Activated CD8-positive, alpha-beta memory T cell treated with anti-CD3 and anti-CD28 coated beads, Interleukin-2, amount 50 U/mL, for 48 hours (primary cell): ENCODE measurements at places on chromosomes 11 and 22.

- DNase-seq = no peak
Measured at GRCh38 chr11:80371931-80372330, 931.1 kb upstream of the TENM4 start.

DNA sequence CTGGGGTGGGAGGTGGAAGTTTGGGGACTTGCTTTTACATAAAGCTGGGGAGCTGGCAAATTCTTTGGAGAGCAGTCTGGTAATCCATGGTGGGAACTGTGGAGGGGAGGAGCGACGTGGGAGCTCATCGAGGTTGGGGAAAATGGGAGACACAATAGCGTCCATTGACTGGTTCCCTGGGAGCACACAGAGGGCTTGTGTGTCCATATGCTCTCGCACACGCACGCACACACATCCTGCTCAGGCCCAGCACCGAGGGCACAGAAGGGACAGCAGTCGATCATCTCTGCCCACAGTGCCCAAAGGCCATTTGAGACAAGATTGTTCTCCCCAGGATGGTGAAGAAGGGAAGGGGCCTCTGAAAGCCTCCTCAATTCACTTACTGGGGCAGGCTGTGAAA, 53.7 kb downstream of the FBXO7 start:
- DNase-seq = no peak

DNA sequence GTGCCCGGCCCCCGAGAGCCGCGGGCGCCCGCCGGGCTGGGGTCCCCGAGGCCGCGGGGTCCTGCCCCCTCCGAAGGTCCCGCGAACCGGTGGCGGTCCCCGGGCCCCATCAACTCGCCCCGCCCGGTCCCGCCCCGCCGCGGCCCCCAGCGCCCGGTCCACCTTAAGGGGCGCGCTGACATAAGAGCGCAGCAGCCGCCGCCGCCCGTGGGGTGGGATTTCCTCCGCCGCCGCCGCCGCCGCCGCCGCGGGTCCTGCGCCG, at the start of gene ZDHHC8:
TSS of gene ZDHHC8 (plus strand) at position 208 of the 262 bp plus-strand sequence. CDS start 144 bp downstream, outside the sequence.
- DNase-seq = no peak

DNA sequence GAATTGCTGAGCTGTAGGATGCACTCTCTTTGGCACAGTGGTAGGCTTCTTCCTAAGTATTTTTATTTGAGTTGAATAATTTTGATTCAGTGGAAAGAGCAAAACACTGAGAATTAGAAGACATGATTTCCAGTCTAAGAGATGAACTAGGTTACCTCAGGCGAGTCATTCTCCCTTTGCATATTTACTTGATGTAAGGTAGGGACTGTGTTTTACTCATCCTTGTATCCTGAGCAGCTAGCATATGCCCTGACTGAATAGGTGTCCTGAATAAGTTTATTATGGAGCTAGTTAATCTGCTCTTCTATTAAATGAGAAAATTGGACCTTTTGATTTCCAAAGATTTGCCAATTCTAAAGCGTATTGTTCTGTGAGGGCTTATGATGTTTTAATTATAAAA, 50.7 kb downstream of the STIM1 start:
- no peak for DNase-seq

GRCh38 chr22:28333088-28333487, 346.6 kb downstream of the TTC28 start:
- DNase-seq = no peak

DNA sequence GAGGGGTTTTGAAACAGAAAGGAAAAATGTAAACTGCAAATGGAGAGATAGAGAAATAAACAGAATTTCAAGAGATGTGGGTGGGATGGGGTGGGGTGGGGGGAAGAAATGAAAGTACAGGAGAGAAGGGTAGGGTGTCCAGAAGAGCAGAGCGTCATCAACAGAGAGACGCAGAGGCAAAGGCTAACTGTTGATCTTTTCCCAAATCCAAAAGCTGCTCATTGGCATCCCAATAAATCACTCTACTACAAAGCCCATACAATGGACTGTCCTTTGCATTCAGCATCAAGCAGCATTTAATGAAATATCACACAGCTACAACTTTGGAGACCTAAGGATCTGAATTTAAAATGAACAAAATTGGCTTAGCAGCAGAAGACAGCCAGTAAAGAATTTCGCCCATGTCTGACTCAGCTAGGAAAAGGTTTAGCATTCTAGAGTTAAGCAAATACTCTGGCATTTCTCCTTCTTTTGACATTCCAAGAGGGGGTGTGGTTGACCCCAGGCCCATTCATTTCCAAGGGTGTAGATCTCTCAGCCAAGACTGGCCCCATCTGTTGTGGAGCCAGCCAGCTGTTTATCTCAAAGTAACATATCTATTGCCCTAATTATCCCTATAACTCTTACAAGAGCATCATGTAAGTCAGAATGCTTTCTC, 1.5 kb downstream of the RAB30 start:
- DNase-seq = no peak

GRCh38 chr11:130804306-130805076, 111.8 kb downstream of the SNX19 start:
- DNase-seq = no peak

DNA sequence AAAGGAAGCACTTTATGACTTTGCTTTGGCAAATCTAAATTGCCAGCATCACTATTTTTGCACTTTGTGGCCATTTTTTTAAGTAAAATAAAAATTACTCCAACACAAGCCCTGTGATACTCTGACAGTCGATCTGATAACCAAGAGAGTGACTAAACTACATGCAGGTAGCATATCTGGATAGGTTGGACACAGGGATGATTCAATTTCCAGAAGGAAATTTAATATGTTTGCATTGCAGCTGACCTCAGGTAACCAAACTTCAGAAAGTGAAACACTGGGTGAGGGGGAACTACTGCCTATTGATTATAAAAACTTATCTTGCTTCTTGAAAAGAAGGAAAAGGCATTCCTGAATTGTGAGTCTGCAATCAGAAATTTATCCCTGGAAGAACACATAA, 13.9 kb downstream of the OR5B3 start:
- DNase-seq = no peak
